Fibroblast of villous mesenchyme (primary cell): ENCODE measurements at places on chromosomes 5 and 9.

GRCh38 chr5:16976625-16977008 lies 40.5 kb upstream of the MYO10 start:
- DNase-seq = no peak

- no peak for DNase-seq
Observed at GRCh38 chr9:7088611-7089010, 330.8 kb downstream of the KDM4C start.

- no peak for DNase-seq
Observed at GRCh38 chr9:130633336-130634190, 30.8 kb upstream of the PRDM12 start.

GRCh38 chr9:1261879-1262766 lies 212.0 kb downstream of the DMRT2 start:
- no peak for DNase-seq

DNA sequence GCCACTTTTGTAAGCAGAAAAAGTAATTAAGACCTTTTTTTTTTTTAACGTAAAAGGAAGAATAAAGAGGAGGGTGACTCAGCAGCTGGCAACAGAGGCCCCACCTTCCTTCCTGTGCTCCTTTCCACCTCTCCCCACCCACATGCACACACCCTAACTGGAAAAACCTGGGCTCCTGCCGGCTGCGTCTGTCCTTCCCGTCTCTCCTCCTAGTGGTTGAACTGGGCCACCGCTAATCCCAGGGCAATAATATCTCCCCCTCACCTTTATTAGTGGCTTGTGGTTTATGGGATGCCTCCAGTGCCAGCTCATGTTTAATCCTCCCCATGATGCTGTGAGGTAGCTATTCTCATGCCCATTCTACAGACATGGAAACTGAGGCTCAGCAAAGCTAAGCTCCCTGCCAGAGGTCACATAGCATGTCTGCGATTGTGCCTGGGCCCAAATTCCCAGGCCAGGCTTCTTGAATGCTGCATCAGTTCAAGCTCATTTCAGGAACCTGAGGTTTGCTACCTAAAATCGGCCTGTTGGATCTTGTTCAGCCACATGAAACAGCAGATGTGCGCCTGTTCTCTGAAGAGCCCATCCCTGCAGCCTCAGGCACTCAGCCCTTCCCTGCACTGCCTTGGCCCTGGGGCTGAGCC lies 60.9 kb upstream of the IL17B start:
- DNase-seq = no peak

DNA sequence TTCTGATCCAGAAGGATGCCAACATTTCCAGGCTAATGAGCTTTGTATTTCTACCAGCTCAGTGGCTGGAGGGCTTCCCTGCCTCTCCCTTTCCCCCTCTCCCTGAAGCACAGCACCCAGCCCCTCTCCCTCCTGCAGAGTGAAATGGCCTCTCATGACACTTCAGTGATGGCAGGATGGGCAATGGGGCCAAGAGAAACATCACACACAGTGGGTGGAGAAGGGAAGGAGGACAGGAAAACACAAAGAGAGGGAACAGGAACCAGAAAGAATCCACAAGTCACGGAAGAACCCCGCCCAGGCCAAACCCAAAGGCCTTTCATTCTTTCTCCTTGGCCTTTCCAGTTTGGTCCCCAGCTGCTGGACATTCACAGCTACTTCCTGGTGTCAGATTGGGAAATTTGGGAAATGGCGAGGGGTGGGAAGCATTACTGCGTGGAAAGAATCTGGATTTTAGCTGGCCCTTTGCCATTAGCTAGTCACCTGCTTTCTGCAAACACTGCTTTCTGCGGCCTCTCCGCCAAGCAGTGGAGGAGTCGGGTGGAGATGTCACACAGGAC lies 82.6 kb downstream of the GLDC start:
- no peak for DNase-seq

GRCh38 chr5:50574121-50574520 lies 92.3 kb upstream of the PARP8 start:
- DNase-seq = no peak

GRCh38 chr5:53560028-53560427 lies 411 bp upstream of the NDUFS4 start:
- no peak for DNase-seq

GRCh38 chr5:158701406-158702177 lies 398.1 kb downstream of the EBF1 start:
- DNase-seq = peak; percentile 5

- DNase-seq = no peak
Observed at GRCh38 chr9:109095321-109095720, 24.4 kb downstream of the TMEM245 start.

DNA sequence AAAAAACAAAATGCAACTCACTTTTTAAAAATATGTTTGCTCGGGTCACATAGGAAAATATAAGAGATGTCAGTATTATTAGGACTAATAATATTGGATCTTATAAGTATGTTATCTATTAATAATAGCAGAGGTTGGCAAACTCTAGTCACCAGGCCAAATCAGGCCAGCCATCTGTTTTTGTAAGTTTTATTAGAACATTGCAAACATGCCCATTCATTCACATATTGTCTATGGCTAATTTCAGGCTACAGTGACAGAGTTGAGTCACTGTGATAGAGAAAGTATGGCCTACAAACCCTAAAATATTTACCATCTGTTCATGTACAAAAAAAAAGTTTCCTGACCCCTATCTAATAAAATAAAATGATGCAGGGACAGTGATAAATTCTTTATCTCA lies 97.7 kb upstream of the CDH6 start:
- no peak for DNase-seq

GRCh38 chr5:149594206-149594895 lies 13.1 kb downstream of the ARHGEF37 start:
- DNase-seq = no peak

- DNase-seq = no peak
Observed at GRCh38 chr5:144857454-144857853, 686.8 kb downstream of the KCTD16 start.

GRCh38 chr9:78972303-78972999 lies 599.3 kb upstream of the TLE4 start:
- DNase-seq = no peak

DNA sequence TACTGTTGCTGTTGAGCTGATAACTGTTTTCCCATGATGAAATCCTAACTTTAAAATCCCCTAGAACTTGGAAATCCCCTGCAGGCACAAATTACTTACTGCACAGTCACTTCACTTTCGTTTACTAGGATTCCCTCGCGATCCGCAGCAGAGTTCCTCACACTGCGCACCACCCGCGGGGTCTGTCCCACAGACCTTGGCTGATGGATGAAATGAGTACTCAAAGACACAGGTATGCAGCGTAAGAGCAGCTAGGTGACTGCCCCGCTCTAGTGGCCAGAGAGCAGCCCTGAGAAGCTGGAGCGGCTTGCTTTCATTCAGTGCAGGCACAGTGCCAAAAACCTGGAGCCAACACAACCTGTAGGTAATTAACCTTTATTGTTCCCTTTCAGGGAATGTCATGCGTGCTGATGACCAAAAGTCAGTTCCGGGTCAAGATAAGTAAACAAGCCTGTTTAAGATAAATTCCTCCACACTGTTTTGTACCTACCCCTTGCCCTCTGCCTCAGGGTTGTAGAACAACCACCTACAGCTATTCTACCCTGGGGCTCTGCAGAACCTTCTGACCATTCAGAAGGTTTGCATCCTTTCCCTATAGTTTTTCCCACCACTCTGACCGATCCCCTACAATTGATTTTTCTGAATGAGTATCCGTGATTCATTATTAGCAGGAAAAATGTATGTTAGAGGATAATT lies 191.2 kb downstream of the CDH9 start:
- DNase-seq = no peak

- DNase-seq = peak; percentile 32
Observed at GRCh38 chr5:141969783-141970771, 1.2 kb downstream of the RNF14 start.

- DNase-seq = no peak
Observed at GRCh38 chr5:133889271-133889905, 79.0 kb downstream of the C5orf15 start.

GRCh38 chr5:159851053-159851452 lies 65.2 kb upstream of the ADRA1B start:
- DNase-seq = no peak

DNA sequence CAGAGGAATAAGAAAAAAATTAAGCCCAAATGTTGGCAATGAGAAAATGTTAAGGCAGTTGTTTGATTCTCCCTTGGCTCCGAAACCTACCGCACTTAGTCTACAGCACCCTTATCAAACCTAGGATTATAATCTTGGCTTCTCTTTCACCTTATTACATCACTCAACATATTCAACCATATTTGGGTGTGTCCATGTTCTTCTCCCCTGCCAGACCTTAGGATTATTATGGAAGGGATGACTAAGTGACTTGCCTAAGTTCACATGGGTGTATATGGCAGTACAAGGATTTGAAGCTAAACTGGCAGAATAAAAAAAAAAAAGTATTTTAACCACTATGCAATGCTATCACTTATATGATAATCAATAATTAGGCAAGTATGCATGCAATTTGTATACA lies 76.4 kb downstream of the PLK2 start:
- DNase-seq = no peak

GRCh38 chr5:145068721-145069120 lies 766.4 kb downstream of the PRELID2 start:
- no peak for DNase-seq

GRCh38 chr9:114655689-114656088 lies 1.9 kb downstream of the TEX53 start:
- peak; percentile 56 for DNase-seq

DNA sequence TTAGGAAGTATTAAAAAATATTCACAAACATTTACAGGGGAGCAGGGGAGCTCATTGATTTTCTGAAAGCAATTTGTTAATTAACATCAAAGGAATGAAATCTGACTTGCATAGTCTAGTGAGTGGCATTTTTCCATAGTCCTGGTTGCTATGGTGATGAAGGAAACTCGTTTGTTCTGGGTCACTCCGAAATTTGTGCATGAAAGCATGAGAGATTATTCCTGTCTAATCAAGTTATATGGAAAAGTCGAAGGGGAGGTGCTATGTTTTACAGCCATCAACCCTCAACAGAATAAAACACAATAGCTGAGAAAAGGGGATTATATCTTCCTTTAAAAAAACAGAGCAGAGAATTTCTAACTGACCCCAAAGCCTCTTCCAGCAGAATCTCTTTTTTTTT lies 1495.7 kb upstream of the WWC1 start:
- no peak for DNase-seq

GRCh38 chr5:58286741-58287140 lies 173.1 kb downstream of the PLK2 start:
- no peak for DNase-seq

DNA sequence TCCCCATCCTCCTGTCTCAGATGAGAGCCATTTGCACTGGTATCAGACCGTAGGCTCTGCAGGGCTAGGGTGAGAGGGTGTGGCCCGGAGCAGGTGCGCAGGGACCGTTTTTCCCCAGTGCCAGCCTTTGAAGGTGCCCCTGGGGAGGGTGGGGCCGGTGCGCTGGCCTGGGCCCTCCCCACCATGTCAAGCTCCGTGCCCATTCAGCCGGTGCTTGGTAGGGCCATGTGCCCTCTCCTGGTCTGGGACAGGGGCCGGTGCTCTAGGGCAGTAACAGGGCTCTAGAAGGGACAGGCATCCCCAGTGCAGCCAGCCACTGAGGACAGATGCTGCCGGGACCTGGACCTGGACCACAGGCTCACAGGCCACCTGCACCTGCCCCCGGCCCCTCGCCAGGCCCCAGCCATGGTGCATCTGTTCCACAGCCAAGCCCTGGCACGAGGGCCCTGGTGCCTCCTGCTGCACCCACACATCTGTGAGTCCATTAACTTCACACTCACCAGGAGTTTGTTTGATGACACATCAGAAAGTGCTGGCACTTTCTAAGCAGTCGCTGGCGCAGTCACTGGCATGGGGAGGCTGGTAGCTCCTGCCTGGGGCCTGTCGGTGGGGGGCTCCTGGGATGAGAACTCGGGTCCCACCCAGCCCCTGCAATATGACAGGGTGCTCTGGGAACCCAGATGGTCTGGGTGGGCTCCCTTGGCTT lies 5.0 kb upstream of the QRFP start:
- no peak for DNase-seq

DNA sequence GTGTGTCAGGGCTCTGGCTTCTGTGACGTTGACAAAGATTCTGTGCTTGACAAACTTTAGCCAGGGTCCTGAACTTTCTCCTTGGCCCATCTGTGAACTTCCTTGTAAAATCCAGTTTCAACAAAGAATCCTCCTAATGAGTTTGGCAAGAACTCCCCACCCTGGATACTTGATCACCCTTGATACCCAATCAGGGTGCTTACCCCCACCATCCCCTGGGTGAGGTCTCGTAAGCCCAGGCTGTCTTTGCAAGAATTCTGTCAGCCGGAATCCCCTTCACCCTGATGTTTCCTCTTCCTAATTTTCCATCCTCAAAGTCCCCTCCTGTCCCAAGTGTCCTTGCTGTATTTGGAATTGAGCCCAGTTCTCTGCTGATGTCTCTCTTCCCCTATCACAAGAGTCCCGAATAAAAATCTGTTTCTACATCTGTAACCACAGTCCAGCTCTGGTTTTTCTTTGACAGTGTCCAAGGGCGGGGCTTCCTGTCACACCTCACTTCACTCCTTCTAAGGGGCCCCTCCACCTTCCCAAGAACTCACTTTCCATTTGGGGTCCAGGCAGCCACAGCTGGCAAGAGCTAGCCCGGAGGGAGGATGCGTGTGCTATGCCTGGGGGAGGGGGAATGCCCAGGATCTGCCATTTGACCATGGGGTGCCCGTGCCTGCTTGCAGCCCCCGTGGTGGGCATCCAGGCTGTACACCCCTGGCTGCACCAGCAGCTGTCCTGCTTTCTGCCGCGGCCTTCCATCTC lies 2.7 kb upstream of the CARD19 start:
- DNase-seq = peak; percentile 51

GRCh38 chr9:25678147-25678666 lies at the start of gene TUSC1:
TSS of gene TUSC1 (minus strand) at chr9:25678444. CDS start at chr9:25678312, 132 bp downstream.
- peak; percentile 30 for DNase-seq

DNA sequence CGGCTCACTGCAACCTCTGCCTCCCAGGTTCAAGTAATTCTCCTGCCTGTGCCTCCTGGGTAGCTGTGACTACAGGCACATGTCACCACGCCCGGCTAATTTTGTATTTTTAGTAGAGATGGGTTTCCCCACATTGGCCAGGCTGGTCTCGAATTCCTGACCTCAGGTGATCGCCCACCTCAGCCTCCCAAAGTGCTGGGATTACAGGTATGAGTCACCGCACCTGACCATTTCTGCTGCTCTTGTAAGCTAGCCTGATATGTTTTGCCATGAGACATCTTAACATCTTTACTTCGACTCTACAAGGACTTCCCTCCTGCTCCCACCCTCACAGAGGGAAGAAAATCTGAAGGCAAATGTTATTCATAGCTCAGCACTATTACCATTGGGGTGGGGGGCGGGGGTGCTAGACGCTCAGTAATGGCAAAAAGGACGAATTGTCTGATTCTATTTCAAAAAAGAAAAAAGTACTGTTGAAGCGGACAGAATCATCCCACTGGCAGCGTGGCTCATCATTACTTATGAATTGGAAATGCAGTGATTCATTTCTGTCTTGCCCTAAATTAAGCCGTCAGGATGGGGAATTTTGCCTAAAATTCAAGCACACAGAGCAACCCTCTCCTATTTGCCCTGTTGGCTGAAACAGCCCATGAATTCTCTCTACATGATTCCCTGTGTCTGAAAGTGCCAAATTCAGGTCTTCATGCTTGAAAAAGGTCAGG lies 46.4 kb upstream of the WWC1 start:
- no peak for DNase-seq

- DNase-seq = peak; percentile 61
Observed at GRCh38 chr5:14204011-14204670, 61.0 kb downstream of the TRIO start.

- no peak for DNase-seq
Observed at GRCh38 chr9:22425551-22425950, 21.1 kb upstream of the DMRTA1 start.

GRCh38 chr9:16352791-16353401 lies 517.6 kb downstream of the BNC2 start:
- peak; percentile 90 for DNase-seq

- DNase-seq = no peak
Observed at GRCh38 chr5:160516696-160517530, 95.3 kb downstream of the PTTG1 start.
